ENCODE measurements at places on chromosomes 3 and 15.
A peak's percentile ranks its signal among the peaks of the same experiment; 100 is the strongest.

GRCh38 chr15:62920682-62921502 is 121.7 kb upstream of the TPM1 start:
- DNase-seq, result no peak

- no peak for DNase-seq
Observed at GRCh38 chr3:44942202-44942921, 33.6 kb downstream of the ZDHHC3 start.

DNA sequence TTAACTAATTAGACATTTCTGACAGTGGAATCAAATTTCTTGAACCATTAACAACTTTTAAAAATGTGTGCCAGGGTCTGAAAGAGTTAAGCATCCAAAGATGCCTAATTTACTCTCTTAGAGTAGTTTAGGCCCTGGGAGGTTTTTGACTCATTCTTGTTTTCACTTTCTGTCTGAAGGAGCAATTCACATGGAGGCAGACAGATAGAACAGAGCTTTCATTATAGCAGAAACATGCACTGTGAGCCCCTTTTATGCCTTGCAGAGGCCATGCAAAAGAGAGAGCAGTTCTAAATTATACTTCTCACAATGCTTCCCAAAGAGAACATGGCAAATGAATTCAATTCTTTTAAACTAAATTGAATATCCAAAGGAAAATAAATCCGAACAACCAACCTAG is 554.8 kb downstream of the MFSD1 start:
- DNase-seq, result no peak

GRCh38 chr15:101052681-101053121 is 133.5 kb downstream of the LRRK1 start:
- no peak for DNase-seq

DNA sequence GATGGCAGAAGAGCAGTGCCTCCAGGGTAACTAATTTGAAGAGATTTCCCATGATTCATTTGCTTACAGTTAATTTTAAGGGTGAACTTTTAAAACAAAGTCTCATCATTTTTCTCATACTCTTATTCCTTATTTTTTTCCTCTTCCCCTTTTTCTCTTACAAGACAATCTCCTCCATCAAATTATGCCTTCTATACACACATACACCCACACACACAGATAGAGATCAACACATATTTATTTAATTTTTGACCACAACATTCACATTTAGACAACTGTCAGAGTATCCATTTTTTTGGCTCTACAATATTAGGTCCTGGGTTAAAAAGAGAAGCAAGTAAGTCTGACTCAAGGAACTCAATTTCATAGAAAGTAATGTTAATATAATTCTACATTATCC is 37.6 kb downstream of the AAGAB start:
- no peak for DNase-seq

DNA sequence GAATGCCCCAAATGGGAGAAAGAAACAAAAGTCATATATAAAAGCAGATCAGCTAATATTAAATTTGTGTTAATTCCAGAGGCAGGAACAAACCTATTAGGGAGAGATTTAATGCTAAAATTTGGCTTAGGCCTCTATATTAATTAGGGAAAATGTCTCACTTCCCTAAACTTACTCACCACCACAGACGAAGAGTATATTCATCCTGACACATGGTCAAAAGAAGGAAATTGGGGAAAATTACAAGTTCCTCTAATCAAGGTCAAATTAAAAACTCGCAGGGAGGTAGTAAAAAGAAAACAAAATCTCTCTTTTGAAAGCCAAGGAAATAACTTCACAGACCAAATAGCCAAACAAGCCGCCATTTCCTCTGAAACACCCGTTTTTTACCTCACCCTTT is 32.2 kb downstream of the GRM2 start:
- DNase-seq, result no peak

DNA sequence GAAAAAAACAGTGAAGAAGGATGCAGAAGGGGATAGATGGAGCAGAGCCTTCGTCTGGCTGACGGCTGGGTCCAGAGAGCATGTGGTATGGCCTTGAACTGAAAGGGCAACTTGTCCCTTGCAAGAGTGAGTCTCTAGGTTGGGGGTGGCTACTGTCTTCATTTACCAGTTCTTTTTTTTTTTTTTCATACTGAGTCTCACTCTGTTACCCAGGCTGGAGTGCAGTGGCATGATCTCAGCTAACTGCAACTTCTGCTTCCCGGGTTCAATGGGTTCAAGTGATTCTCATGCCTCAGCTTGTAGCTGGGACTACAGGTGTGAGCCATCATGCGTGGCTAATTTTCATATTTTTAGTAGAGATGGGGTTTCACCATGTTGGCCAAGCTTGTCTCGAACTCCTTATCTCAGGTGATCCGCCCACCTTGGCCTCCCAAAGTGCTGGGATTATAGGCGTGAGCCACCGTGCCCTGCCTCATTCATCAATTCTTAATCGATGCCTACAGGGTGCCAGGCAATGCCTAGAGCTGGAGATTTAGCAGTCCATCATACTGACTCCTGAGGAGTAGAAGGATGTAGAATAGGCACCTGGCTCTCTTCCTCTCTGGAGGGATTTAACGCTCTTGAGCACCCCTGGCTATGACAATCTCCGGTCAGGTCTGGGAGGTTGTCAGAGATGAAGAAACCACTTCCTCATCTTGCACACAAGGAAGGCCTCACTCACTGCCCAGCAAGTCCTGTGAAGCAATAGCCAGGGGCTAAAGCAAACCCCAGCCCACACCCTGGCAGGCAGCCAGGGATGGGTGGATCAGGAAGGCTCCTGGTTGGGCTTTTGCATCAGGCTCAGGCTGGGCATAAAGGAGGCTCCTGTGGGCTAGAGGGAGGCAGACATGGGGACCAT is at the start of gene CAMP:
CAMP (plus strand) TSS at position 880 of the 898 bp plus-strand sequence; CDS start at position 897, 17 bp downstream.
- DNase-seq, result no peak

DNA sequence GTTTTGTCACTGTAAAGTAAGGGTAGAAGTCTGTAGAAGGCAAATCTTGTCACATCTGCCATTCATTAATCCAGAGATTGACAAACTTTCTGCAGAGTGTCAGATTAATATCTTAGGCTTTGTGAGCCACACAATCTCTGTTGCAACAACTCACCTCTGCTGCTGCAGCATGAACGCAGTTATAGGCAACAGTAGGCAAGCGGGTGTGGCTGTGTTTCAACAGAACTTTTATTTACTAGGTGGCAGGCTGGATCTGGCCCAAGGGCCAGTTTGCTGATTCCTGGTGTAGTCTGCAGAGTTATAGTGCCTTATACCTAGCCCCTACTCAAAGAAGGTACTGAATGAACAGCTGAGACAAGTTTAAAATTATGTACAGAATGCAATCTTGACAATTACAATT is 396.7 kb downstream of the FOXP1 start:
- no peak for DNase-seq

DNA sequence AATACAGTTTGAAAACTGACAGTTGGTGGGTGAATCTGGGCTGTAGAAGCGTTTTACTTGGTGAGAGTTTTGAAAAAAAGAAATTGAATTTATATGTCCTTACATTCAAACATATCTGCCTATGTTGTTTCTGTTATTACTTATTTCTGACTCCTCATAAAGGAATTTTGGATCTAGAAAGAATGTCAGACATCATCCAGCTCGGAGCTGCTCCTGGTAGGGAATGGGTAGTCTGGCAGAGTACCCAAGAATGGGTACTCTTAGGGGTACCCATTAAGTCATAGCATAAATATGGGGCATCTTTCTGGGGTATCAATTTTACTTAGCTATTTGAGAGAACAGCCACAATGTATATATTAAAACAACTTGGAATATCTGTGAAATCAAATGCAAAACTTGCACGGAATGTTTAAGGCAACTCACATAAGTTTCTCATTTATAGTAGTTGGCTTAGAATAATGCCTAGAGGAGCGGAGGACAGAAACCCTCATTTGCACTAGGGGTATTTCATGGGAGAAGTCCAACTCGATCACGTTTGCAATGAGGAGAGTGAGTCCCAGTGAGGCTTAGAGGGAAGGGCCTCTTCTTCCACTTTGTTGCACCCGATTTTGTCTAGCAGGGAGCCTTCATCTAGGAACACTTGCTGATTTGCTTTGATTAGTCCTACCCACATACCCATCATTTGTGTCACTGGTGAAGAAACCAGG is 2.4 kb upstream of the LARP6 start:
- DNase-seq, result no peak

DNA sequence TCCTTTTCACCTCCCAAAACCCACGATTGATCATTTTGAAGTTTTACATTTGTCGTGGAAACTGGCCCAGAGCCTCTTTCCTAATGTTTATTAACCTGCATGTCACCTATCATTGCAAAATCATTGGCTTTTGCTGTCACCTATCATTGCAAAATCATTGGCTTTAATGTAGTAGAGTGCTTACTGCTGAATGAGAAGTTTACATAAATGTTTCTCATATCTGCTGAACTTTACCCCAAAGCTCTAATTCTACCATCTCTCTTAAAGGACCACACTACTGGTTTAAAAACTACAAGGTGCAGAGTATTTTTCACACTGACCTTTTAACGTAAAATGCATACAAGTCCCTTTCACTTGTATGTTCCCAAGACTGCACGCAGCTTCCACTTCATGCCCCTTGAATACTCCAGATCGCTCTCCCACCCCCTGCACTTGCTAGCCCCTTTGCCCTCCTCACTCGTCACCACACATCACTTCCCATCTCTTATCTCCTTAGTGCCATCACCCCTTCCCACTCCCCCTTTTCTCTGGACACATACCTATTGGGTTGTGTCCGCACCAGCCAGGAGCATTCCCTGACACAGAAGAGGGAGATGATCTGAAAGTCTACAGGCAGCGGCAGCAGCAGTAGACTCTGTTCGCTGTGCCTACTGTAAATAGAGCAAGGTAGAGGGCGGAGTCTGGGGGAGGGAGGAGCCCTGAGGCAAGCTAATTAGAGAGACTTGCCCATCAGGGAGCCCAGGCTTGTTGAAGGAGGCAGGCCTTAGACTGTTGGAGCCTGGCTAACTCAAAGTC is 30.2 kb upstream of the ATOSA start:
- no peak for DNase-seq

- no peak for DNase-seq
Observed at GRCh38 chr3:14322667-14323295, 79.6 kb upstream of the SLC6A6 start.

DNA sequence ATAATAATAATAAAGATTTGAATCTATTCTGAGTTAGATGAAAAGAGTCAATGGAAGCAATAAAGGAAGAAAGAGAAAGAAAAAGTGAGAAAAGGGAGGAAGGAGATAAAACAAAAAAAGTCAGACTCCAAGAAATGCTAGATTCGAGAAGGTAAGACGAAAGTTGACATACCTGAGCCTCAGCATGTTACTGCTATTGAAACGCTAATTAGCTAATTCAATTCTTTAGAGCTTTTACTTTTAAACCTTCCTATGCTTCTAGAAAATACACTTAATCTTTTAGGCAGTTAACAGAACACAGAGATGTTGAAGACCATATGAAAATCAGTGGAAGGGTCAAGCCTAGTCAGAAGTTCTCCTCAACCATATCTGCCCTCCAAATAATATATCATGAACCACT is 337.2 kb upstream of the ROBO2 start:
- DNase-seq, result no peak

- DNase-seq, result no peak
Observed at GRCh38 chr15:83081256-83082014, 14.4 kb upstream of the BTBD1 start.

GRCh38 chr15:29822684-29823459 is 604 bp upstream of the TJP1 start:
- peak; percentile 2 for DNase-seq

GRCh38 chr15:101772921-101773320 is 30.4 kb upstream of the OR4F6 start:
- DNase-seq, result no peak

DNA sequence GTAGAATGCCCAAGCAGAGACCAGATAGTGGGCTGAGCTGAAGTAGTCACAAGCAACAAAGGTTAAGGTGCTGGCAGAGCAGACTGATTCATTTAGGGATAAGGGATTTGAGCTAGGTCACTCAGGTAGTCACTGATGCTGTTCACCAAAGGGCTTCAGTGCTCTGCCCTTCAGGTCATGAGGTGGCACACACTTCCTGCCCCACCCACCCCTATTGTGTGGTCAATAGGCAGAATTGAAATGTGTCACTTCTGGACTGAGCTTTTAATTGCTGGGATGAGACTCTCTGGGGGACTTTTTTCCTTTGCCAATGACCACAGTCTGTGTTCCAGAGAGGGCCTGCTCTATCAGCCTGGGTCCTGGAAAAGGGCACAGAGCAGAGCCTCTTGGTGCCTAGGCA is 2.9 kb upstream of the DIS3L start:
- no peak for DNase-seq

GRCh38 chr3:41370307-41370706 is 171.0 kb downstream of the CTNNB1 start:
- no peak for DNase-seq

- peak; percentile 2 for DNase-seq
Observed at GRCh38 chr3:64399205-64399800, 174.0 kb upstream of the PRICKLE2 start.

DNA sequence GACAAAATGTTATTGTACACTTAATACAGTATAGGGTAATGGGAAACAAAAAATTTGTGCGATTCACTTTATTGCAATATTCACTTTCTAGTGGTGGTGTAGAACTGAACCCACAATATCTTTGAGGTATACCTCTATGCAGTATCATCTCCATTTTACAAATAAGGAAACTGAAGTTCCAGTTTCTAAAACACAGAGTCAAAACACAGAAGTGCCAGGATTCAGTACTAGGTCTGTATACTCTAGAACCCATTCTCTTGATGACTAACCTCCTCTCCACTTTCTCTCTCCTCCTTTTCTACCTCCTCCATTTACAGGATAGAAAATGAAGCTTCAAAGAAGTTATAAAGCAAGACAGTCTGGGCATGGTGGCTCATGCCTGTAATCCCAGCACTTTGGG is 62.2 kb downstream of the MB21D2 start:
- DNase-seq, result no peak

GRCh38 chr3:105140899-105141367 is 225.8 kb upstream of the ALCAM start:
- no peak for DNase-seq

GRCh38 chr3:525415-525814 is 328.9 kb downstream of the CHL1 start:
- no peak for DNase-seq

DNA sequence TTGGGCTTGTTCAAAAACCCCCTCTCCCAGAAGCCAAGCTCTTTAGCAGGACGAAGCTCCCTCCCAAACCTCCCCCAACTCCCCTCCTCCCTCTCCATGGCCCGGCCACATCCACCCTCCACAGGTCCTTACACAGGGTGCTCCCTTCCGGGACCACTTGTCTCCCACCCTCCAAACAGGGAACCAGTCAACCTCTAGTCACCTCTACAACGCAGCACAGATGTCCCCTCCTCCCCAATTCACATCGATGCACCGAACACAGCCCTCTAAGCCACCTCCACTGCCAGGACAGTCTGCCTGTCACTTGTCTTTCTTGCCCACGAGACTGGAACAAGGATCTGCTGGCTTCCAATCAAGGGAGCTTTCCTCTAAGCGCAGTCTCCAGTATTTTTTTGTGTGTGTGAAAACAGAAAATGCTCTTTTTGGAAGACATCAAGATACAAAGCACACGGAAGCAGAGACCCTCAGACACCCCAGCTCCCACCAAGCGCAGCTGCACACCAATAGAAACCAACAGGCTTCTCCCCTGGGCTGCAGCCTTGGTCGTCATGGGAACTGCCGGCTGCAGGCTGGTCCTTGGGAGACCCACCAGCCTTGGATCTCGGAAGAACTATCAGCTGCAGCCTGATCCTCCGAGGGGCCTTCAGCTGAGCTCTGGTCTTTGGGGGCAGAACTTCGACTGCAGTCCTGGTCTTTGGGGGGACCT is 26.5 kb downstream of the IQSEC1 start:
- DNase-seq, result no peak
